NCI-H2227 treated with DMSO at 0.1 percent for 48 hours (cell line): ENCODE measurements at places on chromosomes 3 and 15.

DNA sequence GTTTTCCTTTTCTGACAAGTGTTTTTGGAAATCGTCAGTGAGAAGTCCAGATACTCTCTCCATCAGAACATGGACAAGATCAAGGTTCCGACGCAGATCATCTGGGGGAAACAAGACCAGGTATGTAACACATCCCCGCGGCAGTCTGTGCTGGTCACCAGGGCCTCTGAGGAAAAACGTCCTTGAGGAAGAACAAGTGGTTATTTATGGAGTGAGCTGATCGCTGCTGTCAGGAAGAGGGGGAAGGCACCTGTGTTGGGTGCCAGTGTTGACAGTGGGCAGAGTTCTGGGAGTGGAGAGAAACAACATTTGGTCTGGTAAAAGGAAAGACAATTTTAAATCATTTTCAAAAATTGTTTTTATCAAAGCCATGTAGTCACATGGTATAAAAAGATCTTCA, 20.7 kb upstream of the RPP14 start:
- no peak for DNase-seq

DNA sequence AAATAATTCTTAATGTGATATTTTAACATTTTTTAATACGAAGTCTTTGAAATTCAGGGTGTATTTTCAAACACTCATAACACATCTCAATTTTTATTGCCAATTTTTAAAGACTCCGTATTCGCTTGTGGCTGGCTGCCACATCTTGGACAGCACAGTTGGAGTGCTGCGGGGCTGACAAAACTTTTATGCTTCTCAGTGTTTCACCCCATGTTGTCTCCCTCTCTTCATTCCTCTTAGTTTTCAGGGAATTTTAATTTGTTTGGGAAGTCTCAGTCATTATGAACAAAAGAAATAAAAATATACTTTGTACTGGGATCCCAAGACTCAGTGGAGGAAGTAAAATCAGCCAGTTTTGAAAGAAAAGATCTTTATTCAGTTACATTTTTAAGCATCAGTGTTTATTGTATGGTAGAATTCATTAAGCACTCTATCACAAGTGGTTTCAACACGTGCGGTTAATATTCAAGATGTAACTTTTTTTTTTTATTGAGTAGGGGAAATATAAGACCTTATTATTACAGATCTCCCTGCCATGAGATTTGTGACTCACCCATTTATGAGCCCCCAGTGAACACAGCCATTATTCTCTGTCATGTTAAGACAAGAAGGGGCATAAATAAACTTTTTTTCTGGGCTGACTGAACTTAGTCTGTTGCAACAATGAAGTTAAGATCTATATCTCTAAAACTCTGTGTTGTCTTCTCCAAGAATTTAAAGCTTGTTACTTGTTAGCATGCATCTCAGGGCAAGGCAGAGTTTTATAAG, 26.8 kb downstream of the KAT2B start:
- no peak for DNase-seq

GRCh38 chr3:101521211-101521701, 8.2 kb upstream of the SENP7 start:
- DNase-seq = no peak

DNA sequence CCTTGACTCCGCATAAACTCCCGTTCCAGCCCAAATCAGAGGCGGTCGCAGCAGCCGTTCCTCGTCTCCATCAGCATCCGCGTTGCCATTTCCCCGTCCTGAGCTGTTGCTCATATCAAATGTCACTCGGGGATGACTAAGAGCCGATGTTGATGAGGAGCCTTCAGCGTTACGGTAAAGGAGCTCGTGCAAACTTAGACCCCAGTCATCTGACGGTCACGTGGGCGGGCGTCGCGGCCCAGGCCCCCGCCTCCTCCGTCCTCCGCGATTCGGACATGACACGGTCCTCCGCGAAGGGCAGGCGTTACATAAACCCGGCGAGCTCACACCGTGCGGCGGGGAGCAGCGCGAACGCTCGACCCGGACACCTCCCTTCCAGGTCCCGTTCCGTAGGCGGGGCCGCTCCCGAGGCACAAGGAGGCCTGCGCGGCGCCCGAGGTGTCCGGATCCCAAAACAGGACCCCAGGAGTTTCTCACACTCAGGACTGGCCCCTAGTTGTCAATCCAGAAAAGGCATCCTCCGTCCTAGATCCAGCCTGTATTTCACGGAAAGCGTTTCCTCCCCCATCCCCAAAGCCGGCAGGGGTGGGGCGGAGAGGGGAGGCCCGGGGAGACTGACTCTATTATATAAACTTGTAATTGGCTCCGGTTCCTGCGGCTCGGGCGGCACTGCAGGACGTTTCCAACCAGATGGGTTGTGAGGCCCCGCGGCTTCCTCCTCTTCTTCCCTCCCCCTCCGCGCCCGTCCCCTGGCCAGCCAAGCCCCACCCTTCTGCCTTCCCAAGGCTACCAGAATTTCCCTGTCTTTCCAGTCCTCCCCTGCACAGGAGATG, 100.0 kb upstream of the IGF1R start:
- no peak for DNase-seq

DNA sequence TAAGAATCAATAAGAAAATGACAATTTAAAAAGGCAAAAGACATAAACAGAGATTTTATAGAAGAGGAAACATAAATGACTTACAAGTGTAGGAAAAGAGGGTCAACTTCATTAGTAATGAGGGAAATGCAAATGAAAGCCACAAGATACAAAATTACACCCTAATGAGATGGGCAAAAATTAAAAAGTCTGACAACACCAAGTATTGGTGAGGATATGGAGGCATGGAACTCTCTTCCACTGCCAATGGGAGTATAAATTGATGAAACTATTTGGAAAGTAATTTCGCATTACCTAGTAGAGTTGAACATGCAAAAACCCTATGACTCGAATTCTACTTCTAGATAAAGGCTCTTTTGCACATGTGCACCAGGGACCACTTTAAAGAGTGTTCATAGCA, 28.2 kb upstream of the ITGA11 start:
- DNase-seq = no peak

GRCh38 chr3:37653466-37653865, 208.2 kb upstream of the CTDSPL start:
- DNase-seq = no peak

DNA sequence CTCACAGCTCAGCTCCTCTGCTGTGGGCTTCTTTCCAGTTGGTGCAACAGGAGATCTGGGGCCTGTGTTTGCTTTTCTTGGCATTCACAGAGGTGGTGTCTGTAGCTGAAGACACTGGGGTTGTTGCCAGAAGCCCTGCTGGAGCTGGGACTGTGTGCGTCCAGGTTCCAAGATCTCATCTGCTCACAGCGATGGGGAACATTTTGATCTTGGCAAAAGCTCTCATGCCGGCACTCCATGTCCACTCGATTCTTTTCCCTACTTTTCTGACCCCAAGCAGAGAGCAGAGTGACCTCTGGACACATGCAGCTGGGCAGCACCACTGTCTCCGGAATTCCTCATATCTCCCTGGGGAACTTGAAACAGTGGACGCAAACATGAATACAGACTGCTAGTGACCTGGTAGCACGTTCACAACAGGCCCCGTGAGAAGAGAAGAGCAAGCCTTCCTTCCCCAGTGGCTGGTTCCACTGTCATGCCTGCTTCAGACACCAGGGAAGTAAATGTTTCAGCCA, 36.1 kb upstream of the MECOM start:
- DNase-seq = no peak
